ENCODE measurements at places on chromosomes 6 and 20. TPM values are rescaled to one million over a fixed set of nuclear protein-coding genes. Genes with fewer than 3 reads are reported as not detected.

DNA sequence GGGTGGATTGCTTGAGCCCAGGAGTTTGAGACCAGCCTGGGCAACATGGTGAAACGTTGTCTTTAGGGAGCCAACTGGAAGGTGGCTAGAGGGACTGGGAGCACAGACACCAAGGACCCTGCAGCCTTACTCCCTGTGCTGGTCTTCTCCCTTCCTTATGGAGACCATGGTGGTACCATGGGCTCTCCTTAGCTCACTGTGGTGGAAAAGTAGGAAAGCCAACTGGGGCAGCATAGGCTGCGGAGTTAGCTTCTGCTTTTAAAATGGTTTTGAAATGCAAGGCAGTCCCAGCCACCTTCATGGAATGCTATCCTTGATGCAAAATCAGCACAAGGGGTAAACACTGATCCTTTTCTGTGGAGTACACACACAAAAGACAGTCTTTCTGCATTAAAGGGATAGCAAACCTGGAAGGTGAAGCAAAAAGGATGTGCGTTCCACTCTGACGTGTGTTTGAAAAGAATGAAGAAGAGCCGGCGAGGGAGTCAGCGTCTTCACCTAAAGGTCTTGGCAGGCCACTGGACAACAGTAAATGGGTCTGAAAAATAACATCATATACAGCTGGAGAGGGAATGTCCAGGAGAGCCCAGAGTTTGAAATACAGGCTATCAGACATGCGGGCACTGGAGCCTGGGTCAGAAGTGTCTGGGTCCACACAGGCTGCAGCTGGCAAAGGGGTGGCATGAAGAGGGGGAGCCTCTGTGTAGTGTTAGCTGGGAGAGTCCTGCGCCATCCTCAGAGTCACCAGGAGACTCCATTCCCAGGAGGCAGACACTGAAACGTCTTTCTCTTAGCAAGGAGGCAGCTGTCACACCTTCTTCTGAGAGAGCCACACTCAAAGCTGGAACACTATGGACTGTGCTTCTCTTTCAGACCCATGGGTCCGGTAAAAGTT lies 58.5 kb downstream of the GPR6 start:
- DNase-seq = no peak

- DNase-seq = no peak
Observed at GRCh38 chr6:38723783-38724182, 8.7 kb downstream of the DNAH8 start.

DNA sequence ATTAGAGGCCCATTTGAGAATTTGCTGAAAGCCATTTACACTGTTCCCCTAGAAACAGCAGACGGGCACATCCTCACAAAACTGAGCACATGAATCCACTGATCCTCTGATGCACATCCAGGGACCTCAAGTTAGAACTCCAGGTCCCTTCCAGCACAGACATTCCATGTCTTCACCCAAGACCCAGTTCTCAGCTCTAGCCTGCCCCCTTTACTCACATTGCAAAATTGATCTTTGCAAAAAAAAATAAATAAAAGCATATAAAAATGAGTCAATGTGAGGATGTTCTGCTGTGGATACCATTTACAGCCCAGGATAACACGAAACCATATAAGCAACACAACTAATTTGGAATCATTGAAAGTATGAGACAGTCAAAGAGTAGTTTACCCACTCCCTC lies 458.2 kb upstream of the JARID2 start:
- DNase-seq = no peak

- DNase-seq = no peak
Observed at GRCh38 chr6:166460473-166461437, 78.0 kb upstream of the MPC1 start.

GRCh38 chr6:169802790-169803189 lies 51.4 kb downstream of the ERMARD start:
- DNase-seq = no peak

DNA sequence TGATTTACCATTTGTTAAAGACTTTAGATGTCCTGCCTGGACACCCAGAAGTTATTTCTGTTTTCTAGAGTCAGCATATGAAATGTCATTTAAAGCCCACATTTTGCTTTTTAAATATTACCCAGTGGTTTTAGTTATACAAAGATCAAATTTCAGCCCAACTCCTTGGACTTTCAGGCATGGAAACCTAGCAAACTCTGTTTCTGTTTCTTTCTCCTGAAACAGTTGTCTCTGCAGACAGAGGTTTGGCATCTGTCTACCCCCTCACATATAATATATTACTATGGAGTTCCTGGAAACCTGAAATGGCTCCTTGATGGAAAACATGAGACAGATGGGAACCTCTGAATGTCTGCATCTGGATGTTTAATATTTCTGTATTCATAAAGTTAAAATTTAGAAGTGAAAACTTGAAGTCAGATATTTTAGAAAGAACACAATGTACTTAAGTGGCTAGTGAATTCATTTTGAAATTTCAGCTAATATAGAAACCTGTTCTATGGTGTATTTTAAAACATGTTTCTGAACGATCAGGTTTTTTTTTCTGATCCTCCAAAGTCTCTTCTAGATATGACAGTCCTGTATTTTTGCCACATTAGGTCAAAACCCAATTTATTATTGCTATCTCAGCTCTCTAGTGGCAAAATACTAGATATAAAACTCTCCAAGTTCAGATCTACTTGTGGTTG lies 743.3 kb downstream of the CD109 start:
- no peak for DNase-seq

DNA sequence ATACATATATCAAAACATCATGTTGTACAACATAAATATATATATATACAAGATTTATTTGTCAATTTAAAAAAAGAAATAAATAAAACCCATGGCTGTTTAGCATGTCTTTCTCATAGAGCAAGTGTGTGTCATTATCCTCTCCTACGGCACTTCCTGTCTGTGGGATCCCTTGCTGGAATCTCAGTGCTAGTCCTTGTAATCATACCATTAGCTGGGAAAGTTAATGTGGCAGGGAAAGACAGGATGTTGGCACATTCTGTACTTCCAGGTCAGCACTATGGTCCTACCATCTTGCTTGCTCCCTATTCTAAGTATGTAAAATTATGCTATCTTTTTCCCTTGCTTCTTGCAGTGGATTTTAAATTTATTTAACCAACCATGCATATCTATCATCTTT lies 9.5 kb upstream of the SLC17A3 start:
- DNase-seq = no peak

GRCh38 chr6:29892696-29893095 lies 49.6 kb upstream of the HLA-A start:
- DNase-seq = no peak

- DNase-seq = no peak
Observed at GRCh38 chr6:33191383-33192104, 723 bp downstream of the COL11A2 start.

DNA sequence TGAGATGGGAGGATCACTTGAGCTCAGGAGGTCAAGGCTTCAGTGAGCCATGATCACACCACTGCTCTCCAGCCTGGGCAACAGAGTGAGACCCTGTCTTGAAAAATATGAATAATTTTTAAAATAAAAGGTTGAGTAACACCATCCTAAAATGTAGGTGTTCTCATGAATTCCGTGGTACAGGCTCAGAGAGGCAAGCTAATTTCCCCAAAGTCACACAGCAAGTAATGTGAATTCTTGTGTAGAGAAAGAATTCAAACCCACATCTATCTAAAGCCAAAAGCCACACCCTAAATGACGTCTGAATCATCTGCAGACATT lies 80.5 kb downstream of the ZNF217 start:
- no peak for DNase-seq

GRCh38 chr20:31788578-31788977 lies 30.6 kb upstream of the MYLK2 start:
- DNase-seq = no peak

- no peak for DNase-seq
Observed at GRCh38 chr6:135187372-135187771, 6.3 kb downstream of the MYB start.

DNA sequence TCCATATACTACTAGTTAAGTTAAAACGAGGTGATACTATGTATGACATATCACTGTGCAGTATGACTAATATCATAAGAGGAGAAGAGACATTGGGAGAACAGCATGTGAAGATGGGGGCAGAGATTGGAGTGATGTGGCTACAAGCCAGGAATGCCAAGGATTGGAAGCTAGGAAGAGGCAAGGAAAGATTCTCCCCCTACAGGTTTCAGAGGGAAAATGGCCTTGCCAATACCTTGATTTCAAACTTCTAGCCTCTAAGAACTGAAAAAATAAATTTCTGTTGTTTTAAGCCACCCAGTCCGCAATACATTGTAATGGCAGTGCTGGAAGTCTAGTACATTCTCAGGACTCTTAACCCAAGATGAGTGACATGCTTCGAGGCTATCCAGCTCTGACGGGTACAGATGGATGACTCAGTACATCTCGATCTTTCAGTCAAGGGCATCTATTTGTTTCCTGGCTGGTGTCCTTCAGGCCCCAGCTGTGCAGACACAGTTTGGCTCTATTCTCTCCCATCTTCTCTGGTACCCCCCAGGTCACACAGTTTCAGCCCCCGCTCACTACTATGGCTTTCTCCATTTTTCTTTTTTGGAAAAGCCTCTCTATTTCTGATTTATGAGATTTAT lies 55.5 kb upstream of the THEMIS start:
- no peak for DNase-seq

DNA sequence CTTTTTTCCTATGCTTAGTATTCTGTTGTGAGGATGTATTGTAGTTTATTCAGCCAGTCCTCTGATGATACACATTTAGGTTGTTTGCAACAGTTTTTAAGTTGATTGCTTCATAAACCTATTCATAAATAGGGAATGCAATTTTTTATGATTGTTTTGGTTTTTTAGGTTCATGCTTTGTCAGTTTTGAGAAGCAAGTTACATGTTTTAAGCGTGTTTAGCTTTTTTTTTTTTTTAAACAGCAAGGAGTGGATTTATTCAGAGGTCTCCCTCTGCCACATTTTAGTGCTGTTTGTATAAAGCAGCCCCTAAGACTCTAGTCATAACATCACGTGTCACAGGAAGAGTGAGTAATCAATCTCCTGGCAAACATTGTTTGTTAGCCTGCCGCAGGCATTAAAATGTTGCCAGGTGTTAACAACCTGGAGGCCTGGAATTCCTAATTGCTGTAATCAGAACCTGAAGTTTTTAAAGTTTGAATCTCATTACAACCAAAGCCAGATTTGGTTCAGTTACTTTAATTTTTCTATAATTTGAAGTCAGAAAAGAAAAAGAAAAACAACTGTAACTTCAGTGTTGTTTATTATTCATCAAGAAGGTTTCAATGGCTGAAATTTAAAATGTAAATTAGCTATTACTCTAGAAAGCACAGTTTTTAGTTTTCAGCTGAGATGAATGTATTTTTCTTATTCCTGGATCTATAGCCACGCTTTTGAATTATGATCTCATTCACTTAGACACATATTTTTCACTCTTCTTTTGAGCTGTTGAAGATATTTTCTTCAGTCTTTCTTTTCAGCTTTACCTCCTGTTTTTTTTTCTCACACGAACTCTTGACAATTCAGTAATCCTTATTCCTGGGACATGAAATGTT lies 59.2 kb downstream of the KCNS1 start:
- DNase-seq = no peak

GRCh38 chr6:154683756-154684523 lies 49.3 kb upstream of the SCAF8 start:
- DNase-seq = no peak

DNA sequence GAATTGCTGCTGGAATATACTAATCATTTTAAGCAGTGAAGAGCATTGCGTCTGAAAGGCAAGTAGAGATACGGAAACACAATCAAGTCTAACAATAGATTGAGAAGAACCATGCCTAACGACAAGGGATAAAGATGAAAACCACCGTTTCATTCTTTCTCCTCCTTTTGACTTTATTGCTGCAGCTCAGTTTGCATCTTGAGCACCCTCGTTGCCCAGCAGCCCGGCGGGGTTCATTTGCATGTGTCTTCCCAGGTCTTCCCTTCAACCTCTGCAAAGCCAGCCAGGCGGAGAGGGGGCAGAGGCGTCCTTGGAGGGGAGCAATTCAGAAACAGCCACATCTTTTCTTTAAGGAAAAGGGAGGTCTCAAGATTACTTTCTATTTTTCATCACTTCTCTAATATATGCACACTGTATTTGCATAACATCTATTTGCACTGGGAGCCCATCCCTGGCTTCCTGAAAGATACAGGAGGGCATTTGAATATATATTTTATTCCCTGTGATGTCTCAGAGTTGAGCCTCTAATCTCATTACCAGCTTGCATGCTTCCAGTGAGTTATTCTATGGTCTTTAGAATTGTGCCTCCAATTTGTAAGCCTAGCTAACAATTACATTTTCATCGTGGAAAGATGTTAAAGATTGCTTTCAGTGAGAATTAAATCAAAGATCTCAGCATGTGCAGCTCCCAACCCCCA lies 18.7 kb upstream of the PXDC1 start:
- DNase-seq = no peak

- no peak for DNase-seq
Observed at GRCh38 chr20:40583205-40583604, 105.8 kb downstream of the MAFB start.

DNA sequence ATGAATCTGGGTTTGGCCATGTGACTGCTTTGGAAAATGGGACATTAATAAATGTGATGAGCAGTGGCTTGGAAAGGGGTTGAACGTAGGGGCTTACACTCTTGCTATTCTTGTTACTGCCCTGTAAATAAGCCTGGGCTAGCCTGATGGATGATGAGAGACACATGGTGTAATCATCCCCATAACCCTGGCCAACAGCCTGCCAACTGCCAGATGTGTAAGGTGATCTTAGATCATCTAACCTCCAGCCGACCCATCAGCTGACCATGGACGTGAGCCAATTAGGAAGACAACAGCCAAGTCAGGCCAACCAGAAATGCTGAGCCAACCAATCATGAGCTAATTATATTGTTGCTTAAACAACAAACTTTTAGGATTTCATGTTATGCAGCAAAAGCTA lies 25.2 kb downstream of the FBXO30 start:
- no peak for DNase-seq

DNA sequence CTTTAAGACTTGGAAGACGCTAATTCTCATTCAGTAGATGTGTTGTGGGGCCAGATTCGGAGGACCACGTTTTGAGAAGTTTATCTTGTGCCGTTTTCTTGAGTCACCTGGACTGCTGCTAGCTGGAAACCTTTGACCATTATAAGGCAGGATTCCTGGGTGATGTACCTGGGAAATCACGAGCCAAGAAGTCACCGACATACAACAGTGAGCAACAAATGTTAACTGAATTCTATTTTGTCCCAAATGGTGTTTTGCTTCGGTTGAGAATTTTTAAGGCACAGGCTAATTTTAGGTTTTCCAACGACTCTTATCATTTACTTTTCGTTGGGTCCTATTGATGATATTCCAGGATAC lies 93.4 kb upstream of the BTN3A2 start:
- no peak for DNase-seq

TCF19 gene
- 2.4 TPM for total RNA-seq

LGSN gene
- total RNA-seq = not detected

ARMC2 gene
- 11.0 TPM for total RNA-seq

FAM184A gene
- 0.40 TPM for total RNA-seq

GPX5 gene
- not detected for total RNA-seq

RGL2 gene
- total RNA-seq = 46.9 TPM

PAK5 gene
- not detected for total RNA-seq

SULF2 gene
- 39.7 TPM for total RNA-seq

CCN6 gene
- not detected for total RNA-seq

COL19A1 gene
- 3.3 TPM for total RNA-seq

C20orf141 gene
- not detected for total RNA-seq

LY6G6F gene
- not detected for total RNA-seq

DLL1 gene
- 6.4 TPM for total RNA-seq
